ENCODE measurements at places on chromosomes 2 and 18.

- DNase-seq = no peak
Observed at GRCh38 chr2:236499691-236500578, 69.7 kb upstream of the ACKR3 start.

GRCh38 chr18:31614044-31614443 is 22.4 kb downstream of the TTR start:
- DNase-seq = no peak

- DNase-seq = no peak
Observed at GRCh38 chr2:238636269-238637073, 209.7 kb downstream of the ASB1 start.

- DNase-seq = no peak
Observed at GRCh38 chr18:79590191-79591031, 89.2 kb upstream of the CTDP1 start.

DNA sequence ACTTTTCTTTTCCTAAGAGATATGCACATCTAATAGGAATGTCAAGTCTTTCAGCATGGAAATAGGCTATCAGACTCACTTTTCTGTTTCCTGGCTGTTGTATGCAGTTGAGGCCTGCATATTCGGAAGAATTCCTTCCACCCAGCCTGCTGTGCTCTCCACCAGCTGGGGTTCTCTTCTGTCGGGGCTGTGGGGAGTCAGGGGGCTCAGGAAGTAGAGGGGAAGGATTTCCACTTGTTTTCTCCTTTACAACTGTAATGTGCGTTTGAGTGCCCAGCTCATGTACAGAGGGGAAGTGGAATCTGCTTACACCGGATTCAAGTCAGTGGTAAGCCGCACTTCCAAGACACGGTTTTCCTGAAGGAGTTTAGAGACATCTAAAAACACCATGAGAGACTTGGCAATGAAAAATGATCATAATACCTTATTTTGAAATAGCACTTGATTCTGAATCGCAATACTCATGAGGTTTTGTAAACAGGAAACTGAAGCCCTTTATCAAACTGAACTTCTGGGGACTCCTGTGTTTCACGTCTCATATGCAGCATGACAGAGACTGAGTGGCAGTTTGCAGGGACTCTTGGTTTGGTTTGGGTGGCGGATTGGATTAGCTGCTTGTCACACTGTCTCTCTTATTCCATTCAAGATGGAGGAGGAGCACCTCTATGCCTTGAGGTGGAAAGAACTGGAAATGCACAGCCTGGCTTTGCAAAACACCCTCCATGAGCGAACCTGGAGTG is 90.4 kb downstream of the MTCL1 start:
- DNase-seq = no peak

DNA sequence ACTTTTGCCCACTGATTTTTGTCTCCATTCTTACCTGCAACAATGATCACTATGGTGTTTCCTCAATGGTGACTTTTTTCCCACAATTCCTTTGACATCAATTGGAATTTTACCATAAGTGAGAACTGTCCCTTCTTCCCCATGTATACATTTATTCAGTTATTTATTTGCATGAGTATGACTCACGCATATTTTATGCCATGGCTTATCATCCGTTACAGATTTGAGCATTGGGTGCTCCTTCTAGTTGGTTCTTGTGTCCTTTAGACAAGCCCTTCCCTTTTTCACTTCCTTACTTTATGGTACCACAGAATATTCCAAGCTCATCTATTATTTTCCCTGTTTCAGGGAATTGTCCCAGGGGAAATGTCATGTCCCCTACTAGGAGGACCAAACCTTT is 7.6 kb downstream of the COX5B start:
- no peak for DNase-seq

- DNase-seq = no peak
Observed at GRCh38 chr18:49487711-49488310, 777 bp upstream of the C18orf32 start.

- DNase-seq = no peak
Observed at GRCh38 chr18:24764766-24765165, 304.3 kb downstream of the HRH4 start.

DNA sequence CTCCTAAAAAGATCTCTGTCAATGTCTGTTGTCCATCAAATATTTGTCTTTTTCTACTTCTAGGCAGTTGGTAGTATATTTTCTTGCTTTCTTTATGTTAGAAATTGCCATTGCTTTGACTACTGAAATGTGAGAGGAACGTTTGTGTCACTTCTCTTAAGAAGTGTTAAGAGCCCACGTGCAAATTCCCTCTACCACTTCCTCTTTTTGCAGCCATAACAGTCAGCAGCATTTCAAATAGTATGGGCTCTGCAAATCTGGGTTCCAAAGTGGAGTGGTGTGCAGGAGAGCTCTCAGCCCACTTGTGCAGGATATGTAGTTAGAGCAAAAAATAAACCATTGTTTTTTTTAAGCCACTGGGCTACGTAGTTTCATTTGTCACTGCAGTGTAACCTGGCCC is 314.0 kb downstream of the MEIS1 start:
- no peak for DNase-seq

DNA sequence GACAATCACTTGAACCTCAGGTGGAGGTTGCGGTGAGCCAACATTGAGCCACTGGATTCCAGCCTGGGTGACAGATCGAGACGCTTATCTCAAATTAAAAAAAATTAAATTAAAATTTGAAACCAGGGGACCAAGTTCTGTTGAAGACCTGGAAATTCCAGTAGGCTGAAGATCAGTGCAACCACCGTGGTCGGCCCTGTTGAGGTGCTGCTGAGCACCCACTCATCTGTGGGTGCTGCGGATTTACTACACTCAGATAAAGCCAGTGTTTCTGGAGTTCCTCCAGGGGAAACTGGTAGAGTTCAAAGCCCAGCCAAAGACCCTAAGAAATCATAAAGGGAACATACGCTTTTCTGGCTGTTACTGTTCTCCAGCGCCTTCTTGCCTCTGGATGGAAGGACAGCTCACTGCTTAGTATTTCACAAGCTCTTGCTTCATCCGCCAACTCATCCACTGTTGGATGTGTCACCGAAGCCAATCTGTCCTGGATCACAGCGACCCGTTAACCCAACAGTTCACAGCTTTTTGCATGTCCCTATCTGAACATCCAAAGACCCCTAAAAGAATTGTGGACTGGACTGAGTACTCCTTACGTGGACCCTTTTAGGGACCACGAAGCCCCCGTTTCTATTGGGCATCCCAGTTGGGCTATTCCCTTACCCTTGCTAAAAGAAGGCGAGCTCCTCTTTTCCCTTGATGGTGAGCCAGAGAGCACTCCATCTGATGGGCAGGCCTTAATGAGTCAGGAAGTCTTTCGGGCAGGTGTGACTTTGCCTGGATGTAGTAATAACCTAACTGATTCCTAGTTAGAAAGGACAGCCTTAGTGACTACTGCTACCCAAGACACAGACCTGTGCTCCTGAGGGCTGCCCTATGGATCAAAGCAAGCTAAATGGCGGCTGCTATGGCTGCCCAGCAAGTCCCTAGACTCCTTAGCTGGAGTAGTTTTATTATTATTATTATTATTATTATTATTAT is 6.0 kb upstream of the ALPP start:
- DNase-seq = no peak

DNA sequence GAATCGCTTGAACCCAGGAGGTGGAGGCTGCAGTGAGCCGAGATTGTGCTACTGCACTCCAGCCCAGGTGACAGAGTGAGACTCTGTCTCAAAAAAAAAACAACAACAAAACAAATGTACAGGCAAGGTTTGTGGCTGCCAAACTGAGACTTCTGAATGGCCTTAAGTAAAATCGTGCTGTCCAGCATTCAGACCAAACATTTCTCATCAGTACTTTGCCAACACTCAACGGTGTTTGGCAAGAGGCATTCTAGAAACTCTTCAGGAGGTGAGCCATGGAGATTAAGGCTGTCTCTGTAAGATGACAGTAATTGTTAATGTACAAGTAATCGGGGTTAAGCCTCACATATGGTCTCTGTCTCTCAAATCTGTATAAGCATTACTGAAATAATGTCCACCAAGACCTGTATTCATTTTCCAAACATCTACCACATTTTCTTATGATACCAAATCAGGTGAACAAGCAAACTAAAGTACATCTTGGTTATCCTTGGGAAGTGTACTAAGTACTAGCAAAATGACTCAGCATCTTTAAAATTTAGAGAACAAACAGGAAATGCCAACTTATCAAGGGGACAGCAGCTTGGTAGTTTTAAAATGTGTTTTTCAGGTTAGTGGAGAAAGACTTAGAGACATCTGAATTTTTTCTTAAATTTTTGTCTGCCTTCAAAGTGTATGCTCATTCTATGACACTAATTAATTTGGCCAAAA is 29.3 kb downstream of the SERPINE2 start:
- no peak for DNase-seq

DNA sequence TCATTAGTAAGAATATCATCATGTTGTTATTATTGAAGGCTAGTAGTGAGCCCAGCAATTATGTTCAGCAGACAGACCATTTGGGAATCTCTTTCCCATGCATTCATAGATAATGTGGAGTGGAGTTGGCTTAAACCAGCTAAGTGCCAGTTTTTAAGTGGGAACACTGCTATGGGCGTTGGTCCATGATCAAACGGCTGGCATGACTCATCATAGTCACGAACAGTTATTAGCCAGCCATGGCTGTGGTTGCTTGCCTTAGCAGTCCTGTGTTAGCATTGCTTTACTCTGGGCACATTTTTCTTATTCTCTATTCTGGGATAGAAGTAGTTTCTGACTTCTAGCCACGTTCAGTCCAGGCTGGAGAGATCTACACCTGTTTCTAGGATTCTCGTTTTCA is 17.7 kb downstream of the EIF4E2 start:
- DNase-seq = no peak

- peak; percentile 9 for DNase-seq
Observed at GRCh38 chr2:142980246-142981068, 103.0 kb downstream of the KYNU start.

- DNase-seq = no peak
Observed at GRCh38 chr18:23735021-23735464, 45.8 kb downstream of the LAMA3 start.
